ENCODE measurements at places on chromosomes 12 and 14. TPM values are rescaled to one million over a fixed set of nuclear protein-coding genes. Genes with fewer than 3 reads are reported as not detected.

GRCh38 chr14:71538288-71538687 is 393.9 kb upstream of the RGS6 start:
- no peak for DNase-seq

- DNase-seq = no peak
Measured at GRCh38 chr12:5430641-5431603, 986 bp upstream of the NTF3 start.

Gene CDH24
- total RNA-seq = 1.7 TPM

Gene OTX2
- not detected for total RNA-seq

GRCh38 chr14:90276646-90277367 is 20.5 kb downstream of the PSMC1 start:
- DNase-seq = no peak

DNA sequence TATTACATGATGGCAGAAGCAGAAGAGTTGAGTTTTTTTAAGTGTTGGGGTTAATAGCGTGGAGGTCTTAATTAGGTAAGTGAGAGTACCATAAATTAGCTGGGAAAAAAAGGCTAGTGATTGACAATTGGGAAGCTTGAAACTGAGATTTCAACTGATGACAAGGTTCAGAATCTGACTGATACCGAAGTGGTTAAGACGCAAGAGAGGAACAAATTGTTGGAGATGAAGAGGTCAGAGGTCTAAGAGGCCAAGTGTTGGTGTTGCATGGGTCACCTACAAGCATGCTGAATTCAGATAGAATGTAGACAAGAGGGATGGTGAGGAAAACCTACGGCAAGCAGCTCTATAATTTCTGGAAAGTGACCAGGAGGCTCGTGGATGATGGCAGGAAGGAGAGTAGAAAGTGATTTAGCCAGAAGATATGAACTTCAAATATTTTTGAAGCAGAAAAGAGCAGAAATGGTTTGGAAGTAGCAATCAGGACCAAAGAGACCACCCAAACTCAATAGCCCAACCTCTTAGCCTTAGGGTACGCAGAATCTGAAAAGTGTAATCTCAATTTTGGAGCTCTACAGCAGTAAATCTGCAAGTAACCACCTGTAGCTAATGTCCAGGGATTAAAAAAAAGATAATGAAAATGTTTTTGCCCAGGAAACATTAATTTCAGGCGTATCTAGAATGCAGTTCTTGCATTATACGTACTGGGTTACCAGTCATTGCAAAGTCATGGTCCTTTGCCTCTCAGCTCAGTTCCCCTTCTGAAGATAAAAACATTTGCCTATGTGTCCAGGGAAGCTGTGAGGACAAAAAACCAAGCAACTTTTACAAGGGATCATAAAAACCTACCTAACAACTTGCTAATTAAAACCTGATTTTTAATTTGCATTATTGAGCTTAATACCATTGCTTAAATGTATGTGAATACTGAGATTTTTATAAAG is 1.7 kb upstream of the TMPO start:
- no peak for DNase-seq

GRCh38 chr12:61870658-61871484 is 389.3 kb upstream of the USP15 start:
- DNase-seq = peak; percentile 70

GRCh38 chr12:67315661-67316060 is 46.5 kb downstream of the CAND1 start:
- no peak for DNase-seq

GRCh38 chr12:104579718-104580495 is 123.2 kb downstream of the CHST11 start:
- DNase-seq = no peak

DNA sequence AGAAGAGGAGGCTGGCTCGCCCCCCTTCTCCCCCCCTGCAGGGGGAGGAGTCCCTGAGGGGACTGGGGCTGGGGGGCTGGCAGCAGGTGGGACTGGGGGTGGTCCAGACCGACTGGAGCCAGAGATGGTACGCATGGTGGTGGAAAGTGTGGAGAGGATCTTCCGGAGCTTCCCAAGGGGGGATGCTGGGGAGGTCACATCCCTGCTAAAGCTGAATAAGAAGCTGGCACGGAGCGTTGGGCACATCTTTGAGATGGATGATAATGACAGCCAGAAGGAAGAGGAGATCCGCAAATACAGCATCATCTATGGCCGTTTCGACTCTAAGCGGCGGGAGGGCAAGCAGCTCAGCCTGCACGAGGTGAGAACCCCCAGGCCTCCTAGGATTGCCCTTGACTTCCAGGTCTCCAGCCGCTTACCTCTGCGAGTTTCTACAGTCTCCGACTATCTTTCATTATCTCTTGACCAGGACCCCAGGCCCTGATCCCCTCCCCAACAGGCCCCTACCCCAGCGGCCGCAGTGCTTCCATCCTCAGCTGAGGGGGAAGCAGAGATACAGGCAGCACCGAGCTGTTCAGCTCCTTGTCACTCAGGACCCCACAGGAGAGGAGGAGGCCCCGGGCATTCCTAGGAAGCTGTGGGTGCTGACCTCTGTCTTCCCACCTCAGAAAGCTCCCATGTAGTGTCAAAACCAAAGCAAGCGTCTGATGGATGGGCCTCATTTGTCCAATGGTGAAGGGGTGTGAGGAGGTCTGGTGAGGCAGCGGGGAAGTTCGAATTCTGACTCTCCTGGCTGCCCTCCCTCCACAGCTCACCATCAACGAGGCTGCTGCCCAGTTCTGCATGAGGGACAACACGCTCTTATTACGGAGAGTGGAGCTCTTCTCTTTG is 3.0 kb downstream of the NAB2 start:
- DNase-seq = no peak

GRCh38 chr14:99502989-99503421 is 21.8 kb downstream of the CCNK start:
- DNase-seq = no peak

DNA sequence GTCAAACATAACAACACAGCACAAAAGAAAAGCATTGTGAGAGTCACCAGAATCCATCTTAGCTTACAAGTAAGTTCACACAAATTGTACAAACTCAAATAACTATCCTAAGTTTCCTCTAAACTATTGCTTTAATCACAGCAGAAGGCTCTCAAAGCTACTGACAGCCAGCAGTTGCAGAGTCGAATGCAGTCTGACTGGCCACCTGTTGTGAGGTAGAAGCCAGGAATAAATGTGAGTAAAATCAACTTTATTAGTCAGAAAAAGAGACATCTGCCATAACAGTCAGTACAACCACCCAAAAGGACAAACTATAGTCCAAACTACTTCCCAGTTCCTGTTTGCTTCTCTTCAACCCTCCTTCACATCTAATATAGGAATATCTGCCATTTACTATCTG is 231.7 kb upstream of the USP15 start:
- DNase-seq = no peak

Gene ABCC9
- total RNA-seq = 0.02 TPM

DNA sequence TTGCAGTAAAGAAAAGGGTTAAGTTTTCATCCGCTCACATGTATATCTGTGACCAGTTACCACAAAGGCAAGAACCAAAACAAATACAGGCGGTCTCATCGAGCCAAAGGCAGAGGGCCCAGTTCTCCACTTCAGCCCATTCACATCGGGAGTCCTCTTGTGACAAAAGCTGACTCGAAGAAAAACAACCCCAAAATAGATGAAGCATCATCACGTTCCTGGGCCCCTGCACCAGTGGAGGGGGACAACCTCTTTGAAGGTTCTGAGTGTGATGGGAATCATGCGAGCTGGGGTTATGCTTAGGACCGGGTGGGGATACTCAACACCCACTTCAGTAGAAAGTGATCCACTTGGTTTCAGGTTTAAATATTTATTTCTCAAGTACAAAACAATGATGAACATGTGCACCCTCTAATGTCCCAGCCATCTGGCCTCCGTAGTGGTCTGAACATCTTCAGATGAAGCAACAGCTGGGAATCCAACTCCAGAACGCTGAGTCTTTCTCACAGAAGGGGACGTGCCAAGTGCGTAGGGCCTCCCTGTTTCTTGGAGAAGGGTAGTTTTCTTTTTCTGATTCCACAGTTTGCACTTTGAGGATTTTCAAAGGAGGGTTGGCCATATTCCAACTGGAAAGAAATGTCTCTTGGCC is 8.4 kb downstream of the GSC start:
- DNase-seq = no peak

- no peak for DNase-seq
Measured at GRCh38 chr12:17588968-17589367, 501.0 kb downstream of the RERGL start.

Gene SDSL
- 0.61 TPM for total RNA-seq

GRCh38 chr12:92431146-92431545 is 271.6 kb upstream of the PLEKHG7 start:
- peak; percentile 63 for DNase-seq

DNA sequence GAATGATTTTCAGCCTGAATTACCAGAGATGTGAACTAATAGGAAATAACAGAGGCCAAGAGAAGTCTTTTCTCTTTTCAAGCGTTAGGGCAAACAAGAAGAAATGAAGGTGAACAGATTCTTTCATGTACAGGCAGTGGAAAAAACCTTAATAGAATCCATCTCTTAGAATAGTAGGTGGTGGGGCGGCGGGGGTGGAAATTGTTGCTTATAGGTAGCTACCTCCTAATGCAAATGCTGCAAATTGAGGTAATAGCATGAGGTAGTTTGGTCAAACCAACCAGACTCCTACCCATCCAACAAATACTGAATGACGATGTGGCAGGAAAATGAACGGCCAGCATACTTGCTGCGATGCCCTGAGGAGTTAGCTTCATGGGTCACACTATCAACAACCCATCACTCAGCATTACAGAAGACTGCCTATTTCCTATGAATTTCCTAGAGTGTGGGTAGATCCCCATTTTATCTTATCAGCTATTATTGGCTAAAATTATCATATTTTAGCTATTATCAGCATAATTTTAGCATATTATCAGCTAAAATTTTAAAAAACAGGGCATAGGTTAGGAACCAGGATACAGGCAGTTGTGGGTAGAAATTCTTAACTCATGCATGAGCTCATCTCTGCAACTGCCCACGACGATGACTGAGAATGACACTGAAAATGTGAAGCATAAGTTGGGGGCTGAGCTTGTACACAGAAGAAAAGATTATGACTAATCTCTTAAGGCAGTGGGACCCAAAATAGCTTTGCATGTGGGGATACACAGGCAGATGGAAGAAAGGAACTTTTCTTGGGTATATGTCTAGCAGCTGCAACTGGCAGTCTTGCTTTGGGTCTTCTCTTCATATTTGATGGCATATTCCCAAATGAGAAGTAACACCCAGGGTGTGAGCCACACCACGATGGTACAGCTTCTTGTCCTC is 68.7 kb downstream of the NIN start:
- DNase-seq = no peak

DNA sequence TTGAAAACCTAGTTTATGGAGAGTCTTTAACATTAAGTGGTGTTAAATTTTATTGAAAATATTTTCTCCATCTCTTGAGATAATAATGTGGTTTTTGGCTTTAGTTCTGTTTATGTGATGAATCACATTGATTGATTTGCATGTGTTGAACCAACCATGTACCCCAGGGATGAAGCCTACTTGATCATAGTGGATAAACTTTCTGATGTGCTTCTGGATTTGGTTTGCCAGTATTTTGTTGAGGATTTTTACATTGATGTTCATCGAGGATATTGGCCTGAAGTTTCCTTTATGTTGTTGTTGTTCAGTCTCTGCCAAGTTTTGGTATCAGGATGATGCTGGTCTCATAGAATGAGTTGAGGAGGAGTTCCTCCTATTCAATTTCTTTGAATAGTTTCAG is 222.6 kb downstream of the ADAMTS20 start:
- no peak for DNase-seq

Gene GZMB
- 4,487 TPM for total RNA-seq

DNA sequence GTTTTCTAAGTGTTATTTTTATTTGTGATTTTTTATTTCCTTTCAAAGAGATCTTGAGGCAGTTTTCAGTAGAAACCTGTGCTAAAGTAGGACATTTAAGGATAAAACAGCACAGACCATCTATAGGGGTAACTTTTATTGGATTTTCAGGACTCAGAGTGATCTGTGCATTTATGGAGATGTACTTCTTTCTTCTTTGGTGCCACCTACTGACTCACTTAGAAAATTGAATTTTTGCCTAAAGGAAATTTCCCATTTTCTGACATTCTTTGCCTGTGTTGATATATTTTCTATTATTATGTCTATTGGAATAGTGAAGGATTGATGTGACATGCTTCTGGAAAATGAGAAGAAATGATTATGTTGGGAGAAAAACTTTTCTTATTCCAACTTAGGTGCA is 113.0 kb downstream of the UNC79 start:
- no peak for DNase-seq

DNA sequence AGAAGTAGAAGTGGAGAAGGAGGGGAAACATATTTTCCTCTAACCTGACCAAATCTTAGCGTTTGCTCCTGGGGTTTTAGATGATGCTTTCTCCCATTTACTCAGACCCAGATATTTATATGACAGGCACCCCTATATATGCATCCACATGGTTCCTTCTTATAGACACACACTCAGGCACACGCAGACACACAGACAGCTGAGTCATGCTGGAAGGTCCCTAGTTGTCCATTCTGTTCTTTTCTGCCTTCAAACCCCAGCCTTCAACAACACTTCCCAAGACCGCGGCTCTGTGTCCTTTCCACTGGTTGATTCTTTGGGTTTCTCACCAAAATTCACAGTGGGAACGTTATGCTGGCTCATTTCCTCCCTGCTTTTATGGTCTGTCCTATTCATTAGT is 52.1 kb downstream of the HSPB8 start:
- DNase-seq = no peak

All from activated CD4-positive, alpha-beta T cell treated with anti-CD3 and anti-CD28 coated beads, Interleukin-2, amount 10 ng/mL, durations not matched to agents 24 days and 14 days (primary cell).